Activated CD4-positive, CD25-positive, alpha-beta regulatory T cell treated with anti-CD3 and anti-CD28 coated beads, Interleukin-2, amount 50 U/mL, for 16 hours (primary cell): ENCODE measurements at places on chromosomes 6 and 20.

DNA sequence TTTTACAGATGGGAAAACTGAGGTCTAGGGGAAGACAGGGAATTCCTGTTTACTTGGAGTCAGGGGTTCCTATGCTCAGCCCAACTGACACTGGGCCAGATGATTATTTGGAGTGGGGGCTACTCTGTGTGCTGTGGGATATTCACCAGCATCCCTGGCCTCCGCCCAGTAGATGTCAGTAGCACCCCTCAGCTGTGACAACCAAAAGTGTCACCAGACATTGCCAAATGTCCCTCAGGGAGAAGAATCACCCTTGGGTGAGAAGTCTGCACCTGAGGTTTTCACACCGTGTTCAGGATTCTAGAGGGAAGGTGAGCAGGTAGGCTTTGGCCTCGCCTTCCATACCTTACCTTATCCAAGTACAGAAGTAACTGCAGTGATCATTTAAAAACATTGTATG, 27.6 kb downstream of the CDH26 start:
- no peak for DNase-seq

GRCh38 chr20:46030284-46031013, 1.4 kb downstream of the SLC12A5 start:
- no peak for DNase-seq

- DNase-seq = no peak
Measured at GRCh38 chr20:3757268-3757667, 10.3 kb downstream of the ADISSP start.

DNA sequence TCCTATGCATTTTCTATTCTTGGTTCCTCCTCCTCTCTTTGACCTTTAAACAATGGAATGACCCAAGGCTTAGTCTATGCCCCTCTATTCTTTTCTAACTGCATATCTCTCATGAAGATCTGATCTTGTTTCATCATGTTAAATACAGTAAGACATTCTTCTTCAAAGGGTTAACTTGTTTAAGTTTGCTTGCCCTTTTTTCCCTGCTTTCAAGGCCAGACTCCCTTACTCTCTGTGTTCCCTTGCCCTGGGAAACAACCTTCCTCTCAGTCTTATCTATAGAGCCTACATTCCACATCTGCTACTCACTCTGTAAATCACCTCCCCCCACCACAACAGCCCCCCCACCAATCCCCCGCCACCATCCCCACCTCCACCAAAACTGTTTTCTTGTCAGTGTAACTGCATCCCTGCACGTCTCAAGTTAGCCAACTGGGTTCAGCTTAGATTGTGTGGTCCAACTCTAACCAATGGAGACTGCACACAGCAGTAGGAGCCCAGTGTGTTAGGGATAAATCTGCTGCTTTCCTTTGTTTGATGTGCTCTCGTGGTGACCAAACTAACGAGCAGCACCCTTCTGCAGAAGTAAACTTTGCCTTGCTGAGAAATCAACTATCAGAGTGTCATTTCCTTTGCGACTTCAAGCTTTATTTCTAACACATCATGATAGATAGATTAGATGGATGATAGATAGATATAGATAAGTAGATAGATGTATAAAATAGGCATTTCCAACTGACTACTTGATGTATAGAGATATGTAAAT, 12.6 kb downstream of the SPTLC3 start:
- DNase-seq = no peak

DNA sequence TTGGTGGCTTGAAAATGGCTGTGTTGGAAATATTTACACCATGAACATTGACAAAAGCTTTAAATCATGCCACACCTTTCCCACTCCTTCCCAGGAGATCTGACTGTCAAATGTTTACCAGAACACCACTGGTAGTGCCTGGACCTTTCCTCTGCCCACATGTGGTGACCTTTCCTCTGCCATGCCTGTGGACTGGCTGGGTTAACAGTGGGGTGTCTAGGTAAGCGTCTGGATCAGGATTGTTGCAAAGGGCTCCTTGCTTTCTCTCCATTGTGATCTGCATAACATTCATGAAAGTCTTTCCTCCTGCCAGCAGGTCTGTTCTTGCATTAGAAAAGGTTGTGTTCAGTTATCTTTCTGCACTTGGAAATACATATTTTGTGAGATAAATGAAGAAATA, 572.7 kb downstream of the DHX35 start:
- DNase-seq = no peak

GRCh38 chr6:44185953-44186634, 27.5 kb downstream of the CAPN11 start:
- no peak for DNase-seq

DNA sequence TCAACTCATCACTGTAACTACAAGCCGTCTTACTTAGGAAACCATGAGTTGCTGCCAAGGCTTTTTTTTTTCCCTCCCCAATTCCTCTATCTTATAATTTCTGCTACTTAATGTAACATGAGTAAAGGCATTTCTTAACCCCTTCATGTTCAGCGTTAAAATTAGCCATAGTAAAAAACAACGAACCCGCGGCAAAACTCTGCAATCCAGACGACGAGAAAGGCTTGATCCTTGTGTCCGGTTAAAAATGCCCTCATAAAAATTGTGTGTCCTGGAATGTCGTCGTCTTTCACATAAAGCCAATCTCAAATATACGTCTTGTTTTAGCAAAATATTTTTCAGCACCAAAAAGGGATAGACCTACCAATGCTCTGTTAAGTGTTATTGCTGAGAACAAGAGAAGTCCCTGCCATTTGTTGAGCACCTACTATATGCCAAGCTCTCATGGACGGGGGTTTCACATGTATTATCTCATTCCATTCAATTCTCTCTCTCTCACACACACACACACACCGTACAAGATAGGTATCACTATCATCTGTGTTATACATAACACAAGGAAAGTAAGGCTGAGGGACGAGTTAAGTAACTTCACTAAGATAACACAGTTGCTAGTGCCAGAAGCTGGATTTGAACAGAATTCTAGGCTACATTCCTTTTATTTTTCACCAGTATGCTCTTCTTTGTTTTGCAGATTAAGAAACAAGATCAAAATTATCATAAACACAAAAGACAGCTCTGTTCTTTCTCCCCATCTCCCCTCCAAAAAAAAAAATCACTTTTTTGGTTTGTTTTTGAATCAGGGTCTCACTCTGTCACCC, 683 bp upstream of the ARHGAP18 start:
- no peak for DNase-seq

DNA sequence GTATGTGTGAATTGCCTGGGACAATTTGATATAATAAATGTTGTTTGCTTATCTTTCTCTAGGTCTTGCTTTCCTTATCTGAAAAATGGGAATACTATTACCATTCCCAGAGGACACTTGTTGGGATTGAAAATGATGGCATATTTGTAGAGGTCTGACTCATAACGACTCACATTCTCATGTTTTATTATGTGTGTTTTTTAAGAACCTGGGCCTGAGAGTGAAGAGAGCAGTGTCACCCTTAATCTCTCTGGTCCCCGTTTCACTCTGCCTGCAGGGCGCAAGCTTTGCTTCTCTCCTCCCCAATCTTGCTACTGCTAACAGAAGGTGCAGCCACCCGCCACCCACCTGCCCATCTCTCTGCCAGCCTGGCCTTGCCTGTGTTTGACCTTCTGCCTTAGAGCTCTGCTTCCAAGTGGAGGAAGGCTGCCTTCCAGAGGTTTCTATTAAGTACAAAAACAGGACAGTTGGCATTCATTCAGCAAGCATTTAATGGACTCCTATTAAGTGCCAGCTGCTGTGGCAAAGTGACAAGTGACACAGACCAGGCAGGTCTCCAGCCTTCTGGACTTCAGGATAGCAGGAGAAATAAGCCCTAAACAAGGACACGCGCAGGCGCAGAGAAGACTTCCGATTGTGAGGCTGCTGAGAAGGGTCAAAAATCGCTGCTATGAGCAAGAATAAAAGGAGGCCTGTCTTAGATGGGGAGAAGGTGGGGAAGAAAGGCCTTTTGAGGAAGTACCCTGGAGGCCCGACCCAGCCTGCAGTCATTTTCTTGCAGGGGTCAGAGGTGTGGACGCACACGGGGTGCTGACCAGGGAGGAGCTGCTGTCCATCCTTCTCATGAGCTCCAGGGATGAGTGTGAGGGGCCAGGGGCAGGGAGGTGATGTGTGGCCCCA, 112.5 kb downstream of the JPH2 start:
- DNase-seq = no peak

GRCh38 chr6:28607990-28608389, 82.3 kb downstream of the GPX5 start:
- DNase-seq = no peak

GRCh38 chr20:31681769-31682168, 40.9 kb downstream of the BCL2L1 start:
- no peak for DNase-seq

GRCh38 chr6:84137051-84137375, 90.4 kb downstream of the CEP162 start:
- DNase-seq = no peak

- DNase-seq = no peak
Measured at GRCh38 chr6:110528930-110529325, 52.5 kb upstream of the SLC22A16 start.

GRCh38 chr20:17504066-17504897, 26.9 kb downstream of the BFSP1 start:
- DNase-seq = no peak
